ENCODE measurements at places on chromosomes 12 and 14. TPM values are rescaled to one million over a fixed set of nuclear protein-coding genes. Genes with fewer than 3 reads are reported as not detected.

Gene GPR132
- total RNA-seq: 1.7 TPM

Gene SIX6
- not detected for total RNA-seq

Gene KRT6C
- total RNA-seq: not detected

- no peak for DNase-seq
Measured at GRCh38 chr14:87994974-87995373, 2.0 kb upstream of the GALC start.

- no peak for DNase-seq
Measured at GRCh38 chr12:116542345-116542956, 16.7 kb upstream of the MAP1LC3B2 start.

- DNase-seq: no peak
Measured at GRCh38 chr12:88108021-88108420, 33.9 kb downstream of the CEP290 start.

Gene AVPR1A
- total RNA-seq: 0.32 TPM

DNA sequence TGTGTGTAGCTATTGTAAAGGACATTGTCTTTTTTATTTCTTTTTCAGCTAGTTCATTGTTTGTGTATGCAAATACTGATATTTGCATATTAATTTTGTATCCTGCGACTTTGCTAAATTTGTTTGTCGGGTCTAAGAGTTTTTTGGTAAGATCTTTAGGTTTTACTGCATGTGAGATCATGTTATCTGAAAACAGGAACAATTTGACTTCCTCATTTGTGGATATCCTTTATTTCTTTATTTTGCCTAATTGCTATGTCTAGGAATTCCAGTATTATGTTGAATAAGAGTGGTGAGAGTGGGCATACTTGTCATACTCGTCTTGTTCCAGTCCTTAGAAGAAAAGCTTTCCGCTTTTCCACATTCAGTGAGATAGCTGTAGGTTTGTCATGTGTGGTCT lies 28.8 kb downstream of the SIX4 start:
- DNase-seq: no peak

DNA sequence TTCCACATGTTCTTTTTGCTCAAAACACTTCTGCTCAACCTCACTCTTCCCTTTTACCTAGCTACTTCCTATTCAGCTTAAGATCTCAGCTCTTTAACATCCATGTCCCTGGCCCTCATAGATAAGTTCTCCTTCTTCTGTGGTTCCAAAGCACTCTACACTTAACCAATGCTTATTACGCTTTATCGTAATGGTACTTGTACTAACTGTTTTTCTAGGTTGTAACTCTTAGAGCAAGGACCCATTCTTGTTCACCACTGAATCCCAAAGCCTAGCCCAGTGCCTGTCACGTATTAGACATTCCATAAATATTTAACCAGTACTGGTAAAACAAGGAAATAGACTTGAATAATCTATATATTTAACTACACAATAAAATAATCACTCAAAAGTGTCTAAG lies 5.3 kb downstream of the SLC41A2 start:
- DNase-seq: no peak

DNA sequence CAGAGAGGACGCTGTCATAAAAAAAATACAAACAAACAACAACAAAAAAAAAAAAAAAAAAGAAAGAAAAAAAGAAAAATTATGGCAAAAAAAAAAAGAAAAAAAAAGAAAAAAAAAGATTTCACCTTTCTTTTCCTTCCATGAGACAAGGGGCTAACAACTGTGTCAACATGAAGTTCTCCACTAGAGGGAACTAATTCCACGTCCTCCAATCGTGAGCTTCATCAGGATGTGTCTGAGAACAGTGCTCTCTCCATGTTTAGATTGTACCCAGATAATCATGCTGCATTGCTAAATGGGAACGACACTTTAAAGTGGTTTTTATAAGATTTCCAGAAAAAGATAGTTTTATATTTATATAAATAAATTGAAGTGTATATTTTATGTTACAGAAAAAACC lies 96.2 kb upstream of the PTPRB start:
- no peak for DNase-seq

- DNase-seq: no peak
Measured at GRCh38 chr12:14111230-14111865, 129.9 kb upstream of the GRIN2B start.

- DNase-seq: no peak
Measured at GRCh38 chr14:58794993-58795762, 157.4 kb downstream of the DACT1 start.

Gene CLEC14A
- 4.3 TPM for total RNA-seq

DNA sequence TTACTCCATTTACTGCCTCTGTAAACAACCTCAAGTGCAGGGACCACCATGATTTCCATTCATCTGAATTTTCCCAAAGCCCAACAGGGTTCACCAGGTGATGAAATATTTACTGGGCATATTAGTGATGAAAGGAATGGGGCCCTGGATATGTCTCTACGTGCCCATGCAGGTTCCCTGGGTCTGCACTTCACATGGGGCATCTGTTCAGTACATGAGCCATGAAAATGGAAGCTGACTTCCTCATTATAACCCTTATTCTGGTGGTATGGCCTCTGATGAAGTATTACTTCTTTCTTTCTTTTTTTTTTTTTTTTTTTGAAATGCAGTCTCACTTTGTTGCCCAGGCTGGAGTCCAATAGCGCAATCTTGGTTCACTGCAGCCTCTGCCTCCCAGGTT lies 26.5 kb upstream of the CORO1C start:
- DNase-seq: no peak

DNA sequence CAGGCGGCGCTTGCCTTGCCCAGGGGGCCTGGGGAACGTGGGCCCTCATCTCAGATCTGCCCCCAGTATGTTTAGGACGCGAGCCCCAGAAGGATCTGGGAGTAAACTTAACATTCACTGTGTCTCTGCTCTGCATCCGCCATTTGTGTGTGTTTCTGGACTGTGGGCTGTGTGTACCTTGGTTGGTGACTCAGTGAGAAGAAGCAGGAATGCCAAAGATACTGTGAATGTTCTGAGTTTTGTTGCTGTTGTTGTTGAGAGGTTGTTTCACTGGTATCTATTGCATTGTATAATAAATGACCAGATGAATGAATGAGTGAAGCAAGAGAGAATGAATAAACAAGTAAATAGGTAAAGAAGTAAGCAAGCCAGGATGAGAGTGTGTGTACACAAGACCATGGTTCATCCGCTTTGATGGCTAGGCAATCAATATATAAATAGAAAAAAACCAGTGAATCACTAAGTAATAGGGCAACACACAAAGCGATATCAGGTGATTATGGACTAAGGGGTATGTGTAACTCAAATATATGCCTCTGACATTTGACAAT lies 20.5 kb downstream of the MEG3 start:
- DNase-seq: no peak

Gene C12orf43
- 22.7 TPM for total RNA-seq

DNA sequence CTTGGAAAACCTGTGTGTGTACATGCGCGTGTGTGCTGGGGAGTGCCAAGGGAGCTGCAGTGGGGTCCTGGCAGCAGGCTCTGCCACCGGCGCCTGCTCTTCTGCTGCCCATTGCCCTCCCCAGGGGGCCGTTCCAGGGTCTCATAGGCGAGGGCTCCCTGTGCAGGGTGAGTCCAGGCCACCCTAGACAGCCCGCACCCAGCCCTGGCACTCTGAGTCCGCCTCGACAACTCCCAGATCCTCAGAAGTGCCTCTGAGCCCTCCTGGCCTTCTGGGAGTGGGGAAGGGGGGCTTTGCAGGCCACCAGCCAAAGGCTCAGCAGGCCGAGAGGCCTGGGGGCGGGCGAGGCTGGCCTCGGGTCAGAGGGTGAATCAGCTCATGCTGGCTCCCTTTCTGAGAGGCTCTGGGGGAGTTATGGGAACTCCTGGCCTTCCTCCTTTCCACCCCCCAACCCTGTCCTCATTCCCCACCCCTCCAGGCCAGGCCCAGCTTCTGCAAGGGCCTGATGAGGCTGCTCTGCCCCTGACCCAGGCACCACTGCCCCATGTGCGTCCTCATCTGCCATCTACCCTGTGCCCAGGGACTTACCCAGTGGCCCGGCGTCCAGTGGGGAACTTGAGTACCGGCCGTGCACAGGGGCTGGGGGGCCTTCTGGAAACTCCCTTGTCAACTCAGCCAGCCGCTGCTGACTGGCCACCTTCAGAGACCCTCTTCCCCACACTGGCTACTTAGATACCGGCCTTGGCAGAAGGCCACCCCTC lies 2.1 kb upstream of the TEDC1 start:
- peak; percentile 29 for DNase-seq

Gene CMTM5
- total RNA-seq: 0.58 TPM
